ENCODE measurements at places on chromosomes 2 and 18.

GRCh38 chr2:151114874-151115273 is 146.8 kb downstream of the RBM43 start:
- no peak for DNase-seq

GRCh38 chr18:63316612-63317555 is 2.7 kb downstream of the BCL2 start:
- DNase-seq = no peak

- DNase-seq = peak; percentile 56
These were observed 31.9 kb downstream of the BMP10 start for GRCh38 chr2:68839260-68839833.

DNA sequence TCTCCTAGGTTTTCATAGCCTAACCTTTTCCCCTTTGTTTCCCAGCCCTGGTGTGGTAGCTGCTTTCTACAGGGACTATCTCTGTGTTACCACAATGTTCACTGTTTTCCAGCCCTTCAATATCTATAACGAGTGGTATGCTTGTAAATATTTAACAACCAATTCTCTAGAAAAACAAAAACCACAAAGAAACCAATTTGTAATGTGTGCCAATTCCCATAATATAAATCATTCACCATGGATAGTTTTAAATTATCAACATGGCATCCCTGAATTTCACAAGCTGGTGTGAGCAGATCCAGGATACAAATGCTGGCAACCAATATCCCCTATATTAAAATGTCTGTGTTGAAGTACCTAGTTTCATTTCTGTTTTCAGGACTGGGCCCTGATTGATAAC is 207.5 kb upstream of the FBXO11 start:
- no peak for DNase-seq

- DNase-seq = no peak
These were observed 45.2 kb upstream of the NOSTRIN start for GRCh38 chr2:168757223-168757622.

- DNase-seq = no peak
These were observed 479.9 kb upstream of the FANCL start for GRCh38 chr2:58720770-58721697.

DNA sequence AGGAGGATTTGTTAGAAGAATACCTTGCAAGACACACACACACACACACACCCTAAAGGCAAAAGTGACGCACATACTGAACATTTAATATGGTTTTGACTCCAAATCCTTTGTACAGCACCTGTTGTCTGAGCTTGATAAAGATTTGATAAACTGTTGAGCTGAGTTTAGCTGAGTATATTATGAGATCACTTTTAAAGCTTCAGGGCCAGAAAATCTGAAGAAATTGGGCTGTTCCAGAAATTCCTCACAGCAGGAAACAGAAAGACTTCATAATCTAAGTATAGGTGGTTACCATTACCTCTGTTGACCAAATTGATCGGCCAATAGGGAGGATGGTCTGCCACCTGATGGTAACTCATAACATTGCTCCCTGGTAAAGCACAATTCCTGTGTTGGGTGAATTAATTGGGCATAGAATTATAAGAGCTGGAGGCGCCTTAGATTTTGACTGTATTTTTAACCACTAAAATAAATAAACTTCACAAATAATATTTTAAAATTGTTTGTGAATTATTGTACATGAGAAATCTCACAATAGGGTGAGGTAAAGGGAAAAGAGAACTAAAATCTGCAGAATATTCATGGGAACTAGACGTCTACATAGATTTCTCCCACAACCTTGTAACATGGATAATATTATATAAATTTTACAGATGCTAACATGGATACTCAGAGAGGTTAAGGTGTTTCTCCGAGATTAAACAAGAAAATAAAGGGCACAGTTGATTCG is 21.8 kb upstream of the RPIA start:
- peak; percentile 17 for DNase-seq

- DNase-seq = no peak
These were observed 482 bp downstream of the DLGAP1 start for GRCh38 chr18:4454537-4455112.

DNA sequence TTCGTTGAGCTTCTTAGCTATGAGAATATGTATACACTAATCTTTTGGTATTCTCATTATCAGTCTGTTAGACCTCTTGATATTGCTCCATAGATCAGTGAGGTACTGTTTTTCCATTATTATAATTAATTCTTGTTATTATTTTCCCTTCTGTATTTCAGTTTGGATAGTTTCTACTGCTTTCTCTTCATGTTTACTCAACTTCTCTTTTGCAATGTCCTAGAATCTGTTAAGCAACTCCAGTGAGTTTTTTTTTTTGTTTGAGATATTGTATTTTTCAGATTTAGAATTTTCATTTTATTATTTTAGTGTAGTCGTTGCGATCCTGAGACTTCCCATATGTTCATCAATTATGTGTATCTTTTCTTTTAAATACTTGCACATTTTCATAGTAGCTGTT is 260.8 kb downstream of the SETBP1 start:
- DNase-seq = no peak

DNA sequence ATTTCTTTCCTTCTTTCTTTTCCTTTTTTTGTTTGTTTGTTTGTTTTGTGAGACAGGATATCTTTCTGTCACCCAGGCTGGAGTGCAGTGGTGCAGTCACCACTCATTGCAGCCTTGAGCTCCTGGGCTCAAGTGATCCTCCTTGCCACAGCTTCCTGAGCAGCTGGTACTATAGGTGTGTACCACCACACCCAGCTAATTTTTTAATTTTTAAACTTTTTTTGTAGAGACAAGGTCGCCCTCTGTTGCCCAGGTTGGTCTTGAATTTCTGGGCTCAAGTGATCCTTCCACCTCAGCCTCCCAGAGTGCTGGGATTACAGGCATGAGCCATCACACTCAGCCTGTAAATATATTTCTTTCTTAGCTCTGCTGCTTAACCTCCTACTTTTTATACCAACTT is 83.4 kb upstream of the CYP20A1 start:
- no peak for DNase-seq

- no peak for DNase-seq
These were observed 49.7 kb downstream of the MTA3 start for GRCh38 chr2:42618116-42618515.

DNA sequence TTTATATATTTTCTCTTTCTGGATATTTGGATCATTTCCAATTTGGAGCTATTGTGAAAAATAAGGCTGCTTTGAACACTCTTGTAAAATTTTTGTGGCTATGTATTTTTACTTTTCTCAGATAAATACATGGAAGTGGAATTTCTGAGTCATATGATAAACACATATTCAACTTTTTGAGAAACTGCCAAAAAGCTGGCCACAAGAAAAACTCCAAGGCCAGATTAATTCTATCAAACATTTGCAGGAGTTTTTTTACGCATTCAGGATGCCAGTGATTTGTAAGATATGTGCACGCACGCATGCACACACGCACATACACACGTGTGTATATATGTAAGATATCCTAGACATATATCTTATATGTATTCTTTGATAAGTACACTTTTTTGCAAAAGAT is 477.5 kb upstream of the SPHKAP start:
- DNase-seq = no peak

- no peak for DNase-seq
These were observed 194.2 kb downstream of the ACKR3 start for GRCh38 chr2:236763857-236764256.

GRCh38 chr2:54673501-54673998 is 49.9 kb upstream of the EML6 start:
- DNase-seq = peak; percentile 71

DNA sequence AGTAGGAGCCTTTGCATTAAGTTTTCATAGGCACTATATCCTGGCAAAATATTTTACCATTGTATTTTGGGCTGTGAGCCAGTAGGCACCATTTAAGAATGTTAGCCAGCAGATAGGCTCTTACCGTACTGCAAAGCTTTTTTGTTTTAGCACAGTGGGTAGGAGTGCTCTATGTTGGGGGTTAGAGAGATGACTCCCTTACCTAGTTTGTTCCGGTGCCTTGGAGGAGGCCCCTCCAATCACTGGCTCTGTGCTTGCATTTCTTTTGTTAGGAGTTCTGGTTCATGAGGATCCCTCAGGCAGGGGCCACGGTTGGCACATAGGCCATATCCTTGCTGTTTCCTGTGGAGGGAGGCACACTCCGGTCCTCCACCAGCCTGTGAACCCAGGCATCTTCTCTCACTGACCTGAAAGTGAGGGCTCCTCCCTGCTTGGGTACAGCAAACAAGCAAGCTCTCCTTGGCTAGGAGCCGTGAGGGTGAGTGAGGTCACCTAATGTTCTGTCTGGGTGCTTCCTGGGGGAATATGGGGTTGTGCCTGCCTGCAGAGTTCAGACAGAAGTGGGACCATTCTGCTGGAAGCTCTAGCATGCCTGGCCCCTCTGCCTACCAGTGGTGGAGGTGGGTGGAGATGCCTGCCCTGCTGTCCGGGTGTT is 29.8 kb downstream of the LTBP1 start:
- no peak for DNase-seq

GRCh38 chr2:228239207-228239906 is 57.9 kb upstream of the SPHKAP start:
- no peak for DNase-seq

- no peak for DNase-seq
These were observed 198.2 kb downstream of the MYO1B start for GRCh38 chr2:191443446-191443845.

DNA sequence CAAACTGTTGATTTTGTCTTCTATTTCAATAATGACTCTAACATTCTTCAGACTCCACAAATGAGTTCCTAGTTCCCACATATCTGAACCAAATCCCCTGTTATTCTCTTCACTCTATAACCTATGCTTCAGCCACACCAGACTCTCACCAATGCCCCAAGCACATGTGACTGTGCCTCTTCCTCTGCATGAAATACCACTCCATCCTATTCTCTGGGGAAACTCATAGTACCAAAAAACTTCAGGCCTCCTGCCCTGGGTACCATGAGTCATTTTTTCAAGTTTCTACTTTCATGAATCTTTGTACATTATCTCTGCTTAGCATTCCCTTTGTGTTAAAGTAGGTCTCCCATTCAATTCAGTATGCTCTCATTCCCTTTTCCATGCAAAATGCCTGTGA is 353.2 kb downstream of the ZEB2 start:
- no peak for DNase-seq

DNA sequence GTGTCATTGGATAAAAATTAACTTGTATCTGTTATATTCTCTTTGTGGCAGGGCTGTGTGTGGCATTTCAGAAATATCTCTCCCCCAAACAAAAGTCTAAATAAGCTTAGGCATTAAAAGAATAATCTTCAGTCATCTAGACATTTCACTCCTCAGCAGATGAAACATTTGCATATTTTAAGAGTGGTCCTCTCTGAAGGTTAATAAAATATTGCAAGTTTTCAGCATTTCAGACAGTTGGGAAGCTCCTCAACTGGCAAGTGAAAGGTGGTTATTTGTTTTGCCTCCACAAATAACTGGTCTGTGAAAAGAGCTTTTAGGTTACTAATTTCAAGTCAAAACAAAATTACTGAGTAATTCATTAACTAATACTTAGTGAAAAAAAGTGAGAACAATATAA is 462.6 kb downstream of the EPHA4 start:
- DNase-seq = no peak

GRCh38 chr2:25293145-25293544 is 48.6 kb downstream of the DNMT3A start:
- no peak for DNase-seq

DNA sequence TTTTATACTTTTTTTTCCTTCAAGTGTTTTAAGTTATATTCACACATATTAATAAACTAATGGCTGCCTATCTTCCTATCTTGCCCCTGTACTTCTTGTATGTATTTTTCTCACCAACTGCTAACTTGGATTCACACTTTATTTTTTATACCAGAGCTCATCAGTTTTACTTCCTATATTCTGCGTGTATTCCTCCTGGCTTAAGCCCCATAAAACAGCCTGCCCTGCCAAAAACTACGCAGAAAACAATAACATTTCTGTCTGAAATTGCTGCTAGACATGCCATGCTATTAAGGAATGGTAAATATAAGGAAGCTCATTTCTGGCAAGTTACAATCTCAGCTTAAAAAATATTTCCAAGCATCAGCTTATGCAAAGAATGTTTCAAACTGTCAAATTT is 172.3 kb downstream of the UBE2E3 start:
- no peak for DNase-seq

DNA sequence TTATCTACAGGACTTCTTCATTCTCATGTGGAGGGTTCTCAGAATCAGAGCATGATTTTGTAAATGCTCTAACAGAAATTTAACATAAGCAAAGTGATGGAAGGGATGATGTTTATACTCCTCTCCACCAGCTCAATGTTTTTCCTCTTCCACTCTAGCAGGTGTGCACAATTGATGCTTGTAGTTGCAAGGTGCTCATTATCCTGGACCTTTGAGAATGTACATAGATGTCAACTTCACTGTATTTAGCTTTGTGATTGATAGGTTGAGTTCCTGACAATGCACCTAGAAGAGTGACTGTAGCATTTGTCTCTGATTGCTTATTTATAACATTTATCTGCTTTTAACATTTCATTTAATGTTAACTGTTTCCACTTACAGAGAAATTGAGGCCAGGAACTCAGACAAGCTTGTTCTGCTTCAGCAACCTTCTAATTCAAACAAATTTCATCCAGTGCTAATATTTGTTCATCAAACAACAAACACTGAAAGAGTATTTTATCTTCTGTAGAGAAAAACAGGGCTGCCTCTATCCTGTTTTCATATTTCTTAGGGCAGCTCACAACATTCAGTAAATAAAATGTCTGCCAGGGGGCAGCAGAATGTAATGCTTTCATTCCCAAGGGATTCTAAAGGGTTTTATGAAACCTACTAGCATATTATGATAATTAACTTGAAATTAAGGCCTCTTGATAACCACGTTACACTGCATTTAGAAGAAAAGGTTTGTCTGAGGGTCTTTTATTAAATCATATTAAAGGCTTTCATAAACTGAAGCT is 127.9 kb upstream of the NOL4 start:
- DNase-seq = no peak

- no peak for DNase-seq
These were observed 73.7 kb downstream of the RFTN2 start for GRCh38 chr2:197601726-197602125.

DNA sequence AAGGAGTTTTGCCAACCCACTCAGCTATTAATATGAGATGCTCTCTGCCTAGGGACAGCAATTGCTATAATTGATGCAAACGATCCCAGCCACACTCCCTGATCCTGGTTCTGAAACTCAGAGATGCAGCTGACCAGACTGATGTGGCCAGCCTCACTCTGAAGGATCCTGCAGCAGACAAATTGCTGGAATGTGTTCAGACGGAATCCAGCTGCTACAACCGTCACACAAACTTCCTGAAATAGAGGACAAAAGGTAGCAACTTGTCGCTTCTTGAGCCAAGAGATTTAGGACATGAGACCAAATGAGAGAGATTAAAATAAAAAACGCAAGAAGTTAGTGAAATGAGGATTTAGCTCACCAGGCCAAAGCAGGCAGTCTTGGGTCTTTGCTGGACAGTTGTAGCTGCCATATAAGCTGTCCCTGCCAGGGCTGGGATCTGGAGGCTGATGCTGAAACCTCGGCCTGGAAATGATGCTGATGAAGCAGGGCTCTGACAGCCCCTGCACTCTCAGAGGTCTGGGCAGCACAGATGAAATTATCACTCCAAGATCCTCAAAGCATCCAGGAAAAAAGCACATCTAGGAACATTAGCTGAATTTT is 8.3 kb upstream of the YWHAQ start:
- DNase-seq = no peak

GRCh38 chr18:25814841-25815458 is 275.5 kb downstream of the SS18 start:
- no peak for DNase-seq

GRCh38 chr2:9102861-9103662 is 99.6 kb upstream of the MBOAT2 start:
- DNase-seq = no peak
